ENCODE measurements at places on chromosomes 12 and 14. TPM values are rescaled to one million over a fixed set of nuclear protein-coding genes. Genes with fewer than 3 reads are reported as not detected.

SLCO1B1 gene
- 0.18 TPM for total RNA-seq

DNA sequence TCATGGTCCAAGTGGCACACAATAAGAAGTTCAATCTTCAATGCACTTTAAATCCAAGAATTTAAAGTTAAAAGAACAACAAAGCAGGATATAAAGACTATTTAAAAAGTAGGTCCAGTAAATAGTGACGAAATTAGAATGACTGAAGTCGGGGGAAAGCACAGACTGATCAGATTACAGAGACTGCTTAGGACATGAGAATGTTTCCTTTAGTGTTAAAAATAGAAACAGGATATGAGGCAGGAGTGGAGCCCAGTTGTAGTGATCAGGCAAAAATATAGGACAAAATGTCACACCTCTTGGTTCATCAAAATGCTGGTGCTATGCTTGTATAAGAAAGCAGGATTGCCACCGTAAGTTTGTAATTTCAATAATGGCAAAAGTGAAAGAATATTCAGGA lies 52.2 kb upstream of the CD163 start:
- H3K4me3 ChIP-seq = no peak overlapping the region
- no peak for DNase-seq
- no peaks in the 10 kb centered on the region for H3K27me3 ChIP-seq

- no peak for DNase-seq
- H3K4me3 ChIP-seq = no peak overlapping the region
- no peaks in the 10 kb centered on the region for H3K36me3 ChIP-seq
- H3K4me1 ChIP-seq = no peaks in the 10 kb centered on the region
- no peaks in the 10 kb centered on the region for H3K27me3 ChIP-seq
Observed at GRCh38 chr12:112303004-112303403, 79.2 kb downstream of the HECTD4 start.

WNT5B gene
- 8.5 TPM for total RNA-seq

DNA sequence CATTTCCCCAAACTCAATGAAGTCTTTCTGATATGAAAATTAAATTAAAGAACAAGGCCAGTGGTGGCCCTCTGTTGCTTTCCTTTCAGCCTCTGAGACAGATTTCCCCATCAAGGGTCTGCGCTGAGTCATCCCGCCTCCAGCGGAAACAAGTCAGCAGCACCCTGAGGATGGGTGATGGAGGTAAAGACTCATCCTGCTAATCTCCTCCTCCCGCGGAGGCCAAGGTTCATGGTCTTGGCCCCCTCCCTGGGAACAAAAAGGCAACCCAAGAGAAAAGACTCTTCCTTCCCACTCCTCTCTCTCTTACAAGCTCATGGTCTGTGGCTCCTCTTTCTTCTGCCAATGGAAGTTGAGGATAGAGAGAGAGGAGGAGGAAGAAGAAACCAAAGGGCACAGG lies 9.0 kb upstream of the NUMB start:
- no peak for DNase-seq
- H3K4me1 ChIP-seq = peaks cover 13% of the 10 kb centered on the region
- H3K27me3 ChIP-seq = no peaks in the 10 kb centered on the region
- no peak overlapping the region for H3K27ac ChIP-seq
- H3K4me3 ChIP-seq = no peak overlapping the region
- no peaks in the 10 kb centered on the region for H3K36me3 ChIP-seq

STON2 gene
- 37.1 TPM for total RNA-seq

- no peak overlapping the region for H3K4me3 ChIP-seq
- H3K27ac ChIP-seq = no peak overlapping the region
- H3K27me3 ChIP-seq = no peaks in the 10 kb centered on the region
- no peak for DNase-seq
- H3K4me1 ChIP-seq = peaks cover 9% of the 10 kb centered on the region
Observed at GRCh38 chr14:52283099-52283498, 15.6 kb downstream of the PTGDR start.

DNA sequence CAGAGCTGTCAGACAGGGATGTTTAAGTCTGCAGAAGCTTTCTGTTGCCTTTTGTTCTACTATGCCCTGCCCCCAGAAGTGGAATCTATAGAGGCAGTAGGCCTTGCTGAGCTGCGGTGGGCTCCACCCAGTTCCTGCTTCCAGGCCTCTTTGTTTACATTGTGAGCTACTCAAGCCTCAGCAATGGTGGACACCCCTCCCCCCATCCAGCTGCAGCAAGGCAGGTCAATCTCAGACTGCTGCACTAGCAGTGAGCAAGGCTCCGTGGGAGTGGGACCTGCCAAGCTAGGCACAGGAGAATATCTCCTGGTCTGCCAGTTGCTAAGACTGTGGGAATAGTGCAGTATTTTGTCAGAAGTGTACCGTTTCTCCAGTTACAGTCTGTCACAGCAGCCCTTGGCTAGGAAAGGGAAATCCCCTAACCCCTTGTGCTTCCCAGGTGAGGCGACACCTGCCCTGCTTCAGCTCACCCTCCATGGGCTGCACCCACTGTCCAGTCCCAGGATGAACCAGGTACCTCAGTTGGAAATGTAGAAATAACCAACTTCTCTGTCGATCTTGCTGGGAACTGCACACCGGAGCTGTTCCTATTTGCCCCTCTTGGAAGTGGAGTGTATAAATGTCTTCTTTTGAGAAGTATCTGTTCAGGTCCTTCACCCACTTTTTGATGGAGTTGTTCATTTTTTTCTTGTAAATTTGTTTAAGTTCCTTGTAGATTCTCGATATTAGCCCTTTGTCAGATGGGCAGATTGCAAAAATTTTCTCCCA lies 213.5 kb upstream of the SLC38A2 start:
- no peaks in the 10 kb centered on the region for H3K27me3 ChIP-seq
- H3K4me1 ChIP-seq = peaks cover 13% of the 10 kb centered on the region
- no peak overlapping the region for H3K27ac ChIP-seq
- no peak overlapping the region for H3K4me3 ChIP-seq
- peak; percentile 84 for DNase-seq
- no peaks in the 10 kb centered on the region for H3K36me3 ChIP-seq

DNA sequence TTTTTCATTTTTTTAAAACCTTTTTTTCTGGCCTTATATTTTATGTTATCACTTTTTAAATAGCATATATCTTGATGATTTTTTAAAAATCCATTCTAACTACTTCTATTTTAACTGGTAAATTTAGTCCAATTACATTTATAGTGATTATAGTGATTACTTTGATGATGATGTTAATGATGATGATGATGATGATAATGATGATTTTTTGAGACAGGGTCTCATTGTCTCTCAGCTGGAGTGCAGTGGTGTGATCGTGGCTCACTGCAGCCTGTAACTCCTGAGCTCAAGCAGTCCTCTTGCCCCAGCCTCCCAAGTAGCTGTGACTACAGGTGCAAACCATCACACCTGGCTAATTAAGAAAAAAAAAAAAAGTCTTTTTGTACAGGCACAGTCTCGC lies 27.1 kb downstream of the BRMS1L start:
- no peak overlapping the region for H3K4me3 ChIP-seq
- no peaks in the 10 kb centered on the region for H3K27me3 ChIP-seq
- no peaks in the 10 kb centered on the region for H3K36me3 ChIP-seq
- no peaks in the 10 kb centered on the region for H3K4me1 ChIP-seq

IL31 gene
- total RNA-seq = not detected

PEBP1 gene
- 134 TPM for total RNA-seq

- no peak for DNase-seq
- no peaks in the 10 kb centered on the region for H3K27me3 ChIP-seq
- no peak overlapping the region for H3K4me3 ChIP-seq
- no peaks in the 10 kb centered on the region for H3K36me3 ChIP-seq
Observed at GRCh38 chr14:89268514-89268913, 148.5 kb downstream of the FOXN3 start.

DNA sequence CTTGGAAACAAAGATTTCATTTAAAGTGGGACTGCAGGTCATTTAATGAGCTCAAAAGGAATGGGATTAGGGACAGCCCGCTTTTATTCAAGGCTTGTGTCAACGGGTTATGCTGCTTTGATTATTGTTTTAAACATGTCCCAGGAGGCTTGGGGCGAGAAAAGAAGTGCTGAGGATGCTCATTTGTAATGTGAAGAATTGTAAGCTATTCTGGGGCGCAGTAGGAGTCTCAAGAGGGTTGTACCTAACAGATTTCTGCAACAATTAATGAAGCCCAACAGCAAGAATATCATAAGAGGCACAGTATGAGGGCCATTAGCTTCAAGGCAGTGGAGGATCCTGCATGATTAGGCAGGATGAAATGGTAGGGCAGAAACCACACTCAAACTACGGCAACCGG lies 122.5 kb downstream of the KTN1 start:
- peaks cover 27% of the 10 kb centered on the region for H3K4me1 ChIP-seq
- H3K27ac ChIP-seq = no peak overlapping the region
- no peak overlapping the region for H3K4me3 ChIP-seq
- no peak for DNase-seq

DNA sequence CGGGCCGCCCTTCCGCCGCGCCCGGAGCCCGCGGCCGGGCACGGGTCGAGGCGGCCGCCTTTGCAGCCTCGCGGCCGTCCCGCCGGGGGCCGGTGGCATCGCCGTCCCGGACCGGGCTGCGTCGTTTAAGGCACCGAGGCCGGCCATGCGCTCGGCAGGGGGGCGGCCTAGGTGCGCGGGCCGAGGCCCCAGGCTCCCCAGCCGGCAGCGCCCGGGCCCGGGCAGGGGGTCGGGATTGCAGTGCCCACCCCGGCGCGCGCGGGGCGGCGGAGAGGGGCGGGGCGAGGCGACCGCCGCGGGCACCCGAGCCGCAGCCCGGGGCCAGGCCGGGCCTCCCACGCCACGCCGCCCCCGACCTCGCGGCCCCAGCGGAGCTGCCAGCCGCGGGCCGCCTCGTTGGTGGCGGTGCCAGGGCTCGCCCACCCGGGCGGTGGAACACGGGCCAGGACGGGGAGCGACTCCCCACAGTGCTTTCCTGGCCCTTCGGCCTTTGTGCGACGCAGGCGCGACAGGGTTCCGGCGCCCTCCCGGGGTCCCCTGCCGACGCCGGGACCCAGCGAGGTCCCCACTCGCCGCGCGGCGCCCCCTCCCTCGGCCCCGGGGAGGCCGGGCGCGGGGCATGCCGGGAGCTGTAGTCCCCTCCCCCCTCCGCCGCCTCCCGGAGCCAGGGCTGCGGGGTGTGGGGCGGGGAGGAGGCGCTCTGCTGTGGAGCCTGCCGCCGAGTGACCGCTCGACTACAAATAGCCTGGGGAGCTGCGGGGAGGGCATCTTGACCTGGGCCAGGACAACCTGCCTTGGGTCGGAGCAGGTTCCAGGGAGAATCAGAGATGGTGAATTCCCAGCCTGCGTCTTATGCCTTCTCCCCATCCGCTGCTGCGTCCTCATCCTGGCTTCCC lies 769 bp downstream of the FKBP4 start:
- H3K27ac ChIP-seq = peak overlapping the region; percentile 84
- peak; percentile 81 for DNase-seq
- peaks cover 15% of the 10 kb centered on the region for H3K4me1 ChIP-seq
- H3K27me3 ChIP-seq = no peaks in the 10 kb centered on the region
- peak overlapping the region; percentile 81 for H3K4me3 ChIP-seq

- no peak overlapping the region for H3K4me3 ChIP-seq
- H3K36me3 ChIP-seq = no peaks in the 10 kb centered on the region
- no peak overlapping the region for H3K27ac ChIP-seq
Observed at GRCh38 chr14:87745507-87746118, 247.4 kb downstream of the GALC start.

GRCh38 chr14:68771631-68772030 lies 21.2 kb downstream of the ZFP36L1 start:
- no peaks in the 10 kb centered on the region for H3K4me1 ChIP-seq
- no peak overlapping the region for H3K4me3 ChIP-seq
- H3K27ac ChIP-seq = no peak overlapping the region
- no peaks in the 10 kb centered on the region for H3K36me3 ChIP-seq

GRCh38 chr12:53064613-53065436 lies 14.4 kb downstream of the SPRYD3 start:
- H3K4me3 ChIP-seq = no peak overlapping the region
- H3K27me3 ChIP-seq = no peaks in the 10 kb centered on the region
- H3K27ac ChIP-seq = peak overlapping the region; percentile 34
- H3K36me3 ChIP-seq = peaks cover 3% of the 10 kb centered on the region

DNA sequence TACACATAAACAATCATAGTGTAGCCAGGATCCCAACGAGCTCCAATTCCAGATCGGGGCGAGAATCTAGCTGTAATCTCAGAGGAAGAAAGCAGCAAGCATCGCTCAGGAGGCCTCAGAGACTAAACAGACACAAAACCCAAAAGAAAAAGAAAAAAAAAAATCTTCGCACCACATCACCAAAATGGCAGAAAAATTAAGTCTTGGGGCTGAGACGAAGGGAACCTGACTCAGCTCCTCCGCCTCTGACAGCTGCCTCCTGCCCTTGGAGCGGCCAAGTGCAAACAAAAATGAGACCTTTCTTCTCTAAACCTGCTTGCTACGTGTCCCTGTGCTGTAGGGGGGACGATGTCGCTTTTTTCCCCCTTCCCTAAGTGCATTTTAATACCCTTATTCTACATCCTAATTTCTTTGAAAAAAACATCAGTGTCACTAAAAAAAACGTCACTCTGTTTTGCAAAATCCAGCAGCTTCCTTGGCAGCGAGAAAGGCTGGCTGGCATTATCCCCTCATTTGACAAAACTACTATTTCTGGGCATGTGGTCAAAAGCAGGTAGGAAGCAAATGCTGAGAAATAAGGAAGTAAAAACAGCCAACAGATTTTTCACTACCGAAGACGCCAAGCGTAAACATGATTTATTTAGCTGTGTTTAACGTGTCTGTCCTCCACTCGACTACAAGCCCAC lies 30.5 kb downstream of the BCL11B start:
- no peaks in the 10 kb centered on the region for H3K27me3 ChIP-seq
- no peak overlapping the region for H3K27ac ChIP-seq
- no peaks in the 10 kb centered on the region for H3K4me1 ChIP-seq
- no peaks in the 10 kb centered on the region for H3K36me3 ChIP-seq

TRHDE gene
- not detected for total RNA-seq

GRCh38 chr14:99666533-99666932 lies 17.6 kb upstream of the CYP46A1 start:
- no peaks in the 10 kb centered on the region for H3K27me3 ChIP-seq
- no peak for DNase-seq
- H3K4me1 ChIP-seq = peaks cover under 1% of the 10 kb centered on the region
- H3K27ac ChIP-seq = no peak overlapping the region
- H3K36me3 ChIP-seq = no peaks in the 10 kb centered on the region
- H3K4me3 ChIP-seq = no peak overlapping the region

DNA sequence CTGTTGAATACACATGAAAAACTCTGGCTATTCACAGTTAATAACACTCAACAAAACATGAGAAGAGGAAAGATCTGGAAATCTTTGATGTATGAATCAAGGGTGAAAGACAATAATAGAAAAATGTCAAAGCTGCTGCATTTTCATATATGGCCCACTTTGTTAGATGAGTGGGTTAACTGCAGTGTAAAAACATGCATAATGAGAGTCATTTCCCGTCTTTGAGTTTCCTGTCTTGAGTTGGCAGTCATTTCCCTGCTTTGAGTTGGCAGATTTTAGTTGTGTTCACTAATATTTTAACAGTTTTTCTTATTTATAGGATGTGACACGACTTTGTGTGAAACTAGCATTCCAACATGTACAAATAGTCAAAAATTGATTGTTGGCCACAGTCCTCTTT lies 87.9 kb upstream of the PTPRQ start:
- H3K4me1 ChIP-seq = 0 out of 2 replicates have a peak, but pooled peaks cover 5% of the 10 kb centered on the region
- no peak for DNase-seq
- H3K27me3 ChIP-seq = no peaks in the 10 kb centered on the region

Data from Caco-2 (cell line).